ENCODE measurements at places on chromosomes 2 and 18.

GRCh38 chr2:46985512-46985911 is 69.9 kb upstream of the MCFD2 start:
- no peak for ATAC-seq

DNA sequence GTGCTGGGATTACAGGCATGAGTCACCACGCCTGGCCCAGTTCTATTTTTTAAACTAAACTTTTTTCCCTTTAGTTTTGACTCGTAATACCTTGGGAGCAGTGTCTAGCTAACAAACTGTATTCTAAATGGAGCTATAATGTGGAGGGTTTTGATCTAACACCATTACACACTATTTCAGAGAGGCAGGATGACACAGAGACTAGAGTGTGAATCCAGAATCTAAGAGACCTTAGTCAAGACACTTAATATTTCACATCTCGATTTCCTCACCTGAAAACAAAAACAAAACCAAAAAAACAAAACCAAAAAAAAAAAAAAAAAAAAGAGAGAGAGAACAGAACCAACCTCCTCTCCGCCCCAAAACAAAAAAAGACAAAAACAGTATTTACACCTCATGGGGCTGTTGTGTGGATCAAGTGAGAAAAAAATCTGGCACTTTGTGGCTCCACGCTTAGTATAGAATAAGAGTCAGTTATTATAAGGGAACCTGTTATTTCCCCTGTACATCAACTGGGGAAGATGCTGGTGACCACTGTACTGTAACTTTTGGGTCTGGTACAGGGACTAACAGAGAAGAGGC is 31.3 kb downstream of the DARS1 start:
- ATAC-seq = no peak

- no peak for ATAC-seq
Observed at GRCh38 chr2:49251766-49252165, 97.5 kb upstream of the FSHR start.

- peak; percentile 68 for ATAC-seq
Observed at GRCh38 chr18:79570266-79571201, 109.1 kb upstream of the CTDP1 start.

- no peak for ATAC-seq
Observed at GRCh38 chr2:239184179-239184578, 216.6 kb downstream of the HDAC4 start.

GRCh38 chr2:135320465-135321355 is 210.3 kb downstream of the ZRANB3 start:
- no peak for ATAC-seq

GRCh38 chr2:206530727-206531126 is 87.4 kb downstream of the ADAM23 start:
- no peak for ATAC-seq

DNA sequence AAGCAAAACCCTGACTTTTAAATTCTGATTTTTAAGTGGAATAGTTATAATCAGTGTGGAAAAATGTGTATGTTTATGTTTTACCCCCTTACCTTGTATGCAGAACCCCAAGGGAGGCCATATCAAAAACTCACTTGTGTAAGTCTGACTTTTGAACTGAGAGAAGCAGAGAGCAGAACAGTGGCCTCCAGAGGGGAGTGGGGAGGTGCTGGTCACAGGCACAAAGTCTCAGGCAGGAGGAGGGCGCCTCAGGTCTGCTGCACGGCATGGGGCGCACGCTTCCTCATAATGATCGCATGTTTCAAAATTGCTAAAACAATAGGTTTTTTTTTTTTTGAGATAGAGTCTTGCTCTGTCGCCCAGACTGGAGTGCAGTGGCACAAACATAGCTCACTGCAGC is 127.8 kb downstream of the TPO start:
- ATAC-seq = no peak

- ATAC-seq = no peak
Observed at GRCh38 chr2:146365041-146365440, 1479.8 kb upstream of the ACVR2A start.

DNA sequence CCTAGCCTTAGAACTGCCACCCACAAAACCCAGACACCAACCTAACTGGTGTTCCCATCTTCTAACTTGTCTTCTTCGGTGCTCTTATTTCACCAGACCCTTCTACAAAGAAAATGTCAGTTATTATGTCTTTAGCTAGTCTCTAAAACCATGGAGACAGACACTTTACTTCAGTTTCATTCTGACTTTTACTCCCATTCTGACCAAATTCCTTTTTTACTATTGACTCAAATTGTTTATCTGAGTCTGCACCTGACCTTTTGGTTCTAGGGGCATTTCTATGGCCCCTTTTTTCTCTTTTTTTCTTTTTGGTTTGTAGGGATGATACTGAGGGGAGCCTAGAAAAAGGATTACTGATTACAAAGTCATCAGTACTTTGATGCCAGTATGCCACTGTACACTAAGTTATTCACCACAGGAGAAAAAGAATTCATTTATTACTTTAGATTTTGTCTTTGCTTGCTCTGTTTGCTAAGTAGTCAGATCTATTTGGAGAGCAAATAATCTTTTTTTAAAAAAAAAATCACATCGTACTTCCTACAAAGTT is 6.8 kb upstream of the SLC1A4 start:
- ATAC-seq = peak; percentile 73

- ATAC-seq = peak; percentile 88
Observed at GRCh38 chr2:96951125-96951654, 35.2 kb downstream of the FAM178B start.

DNA sequence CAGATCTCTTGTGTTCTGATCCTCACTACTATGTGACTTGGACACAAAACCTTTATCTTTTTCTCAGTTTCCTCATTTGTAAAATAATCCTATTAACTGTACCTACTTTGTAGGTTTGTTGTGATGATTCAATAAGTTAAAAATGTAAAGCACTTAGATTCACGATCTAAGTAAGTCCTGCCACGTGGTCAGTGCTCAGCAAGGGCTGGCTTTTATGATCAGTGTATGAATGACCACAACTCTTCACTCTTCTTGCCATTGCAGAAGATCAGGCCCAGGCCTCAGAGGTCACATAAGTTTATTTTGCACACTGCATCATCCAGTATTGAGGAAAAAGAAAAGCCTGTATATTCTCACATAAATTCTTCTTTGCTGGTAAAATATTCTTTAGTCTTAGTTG is 1192.5 kb upstream of the ACVR2A start:
- ATAC-seq = no peak

DNA sequence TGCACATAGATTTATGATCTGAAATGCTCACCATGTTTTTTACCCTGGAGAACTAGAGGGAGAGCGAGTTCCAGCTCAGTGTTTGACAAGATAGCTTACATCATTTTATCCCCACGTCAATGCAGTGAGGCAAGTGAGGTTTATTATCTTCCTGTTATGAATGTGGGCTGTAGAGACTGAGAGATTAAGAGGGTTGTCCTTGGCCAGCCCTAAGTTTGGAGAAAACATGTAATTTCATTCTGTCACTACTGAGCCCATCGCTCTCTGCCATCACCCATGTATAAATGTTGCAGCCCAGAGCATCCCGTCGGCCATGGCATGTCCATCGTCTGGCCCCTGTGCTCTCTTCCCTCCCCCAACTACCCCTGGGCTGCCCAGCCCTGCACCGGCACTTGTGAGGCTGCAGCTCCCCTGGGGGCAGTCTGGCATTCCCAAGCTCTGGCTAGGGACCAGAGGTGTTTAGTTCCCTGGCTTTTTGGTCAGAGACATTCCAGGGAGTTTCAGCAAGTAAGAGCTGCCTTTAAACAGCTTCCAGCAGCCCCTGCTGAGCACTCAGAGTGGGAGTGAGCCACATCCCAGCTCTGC is 136.7 kb downstream of the ANTXR1 start:
- ATAC-seq = no peak

GRCh38 chr2:231057590-231057989 is 923 bp downstream of the PSMD1 start:
- ATAC-seq = no peak

Data from stimulated activated memory B cell treated with anti-CD40 and anti-IgM and Interleukin-4, amounts not matched to agents 10 μg/mL and 1 μg/mL and 100 μg/mL, for 72 hours (primary cell).